ENCODE measurements at places on chromosomes 3 and 15. TPM values are rescaled to one million over a fixed set of nuclear protein-coding genes. Genes with fewer than 3 reads are reported as not detected.

APPL1 gene
- total RNA-seq = 33.0 TPM

CNTN3 gene
- 0.04 TPM for total RNA-seq

SH3BP5 gene
- total RNA-seq = 9.3 TPM

CRYGS gene
- total RNA-seq = 1.2 TPM

DUOX1 gene
- total RNA-seq = 114 TPM

HYKK gene
- 4.3 TPM for total RNA-seq

GRCh38 chr15:41895491-41895890 is 1.6 kb upstream of the SPTBN5 start:
- ATAC-seq = peak; percentile 1

DNA sequence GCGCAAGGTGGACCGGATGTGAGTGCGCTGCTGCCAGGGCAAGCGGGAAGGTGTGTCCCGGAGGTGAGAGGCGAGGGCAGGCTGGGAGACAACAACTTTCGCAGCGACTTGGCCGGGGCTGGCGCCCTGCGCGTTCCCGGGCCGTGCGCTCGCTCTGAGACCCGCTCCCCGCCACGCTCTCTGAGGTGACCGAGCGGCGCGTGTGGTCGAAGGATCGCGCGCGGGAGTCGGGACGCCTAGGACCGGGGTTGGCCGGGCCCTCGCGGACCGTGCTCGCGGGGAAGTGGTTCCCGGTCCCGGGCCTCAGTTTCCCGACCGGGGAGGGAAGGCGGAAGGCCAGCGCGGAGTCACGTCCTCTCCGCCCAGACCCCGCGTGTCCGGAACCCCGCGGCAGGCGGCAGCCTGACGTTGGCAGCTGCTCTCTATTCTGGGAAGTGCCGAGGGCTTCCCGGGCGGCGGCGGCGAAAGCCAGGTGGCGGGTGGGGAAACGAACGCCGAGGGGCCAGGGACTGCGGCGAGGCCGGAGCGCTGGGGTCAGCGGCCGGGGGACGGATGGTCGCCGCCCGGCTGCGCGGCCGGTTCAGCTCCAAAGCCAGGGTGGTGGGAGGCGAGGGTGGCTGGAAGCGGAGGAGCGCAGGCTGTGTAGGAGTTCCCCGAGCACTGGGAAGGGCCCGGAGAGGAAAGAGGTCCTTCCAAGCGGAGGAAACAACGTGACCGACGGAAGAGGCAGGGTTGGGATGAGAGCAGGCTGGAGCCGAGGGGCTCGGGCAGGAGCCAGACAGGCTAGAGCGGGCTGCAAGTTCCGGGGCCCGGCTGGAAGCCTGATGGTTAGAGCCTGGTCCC is 1.0 kb upstream of the IGF2BP2 start:
- peak; percentile 60 for ATAC-seq

- peak; percentile 49 for ATAC-seq
These were observed 522.6 kb upstream of the SEMA6D start for GRCh38 chr15:47194718-47195117.

DNA sequence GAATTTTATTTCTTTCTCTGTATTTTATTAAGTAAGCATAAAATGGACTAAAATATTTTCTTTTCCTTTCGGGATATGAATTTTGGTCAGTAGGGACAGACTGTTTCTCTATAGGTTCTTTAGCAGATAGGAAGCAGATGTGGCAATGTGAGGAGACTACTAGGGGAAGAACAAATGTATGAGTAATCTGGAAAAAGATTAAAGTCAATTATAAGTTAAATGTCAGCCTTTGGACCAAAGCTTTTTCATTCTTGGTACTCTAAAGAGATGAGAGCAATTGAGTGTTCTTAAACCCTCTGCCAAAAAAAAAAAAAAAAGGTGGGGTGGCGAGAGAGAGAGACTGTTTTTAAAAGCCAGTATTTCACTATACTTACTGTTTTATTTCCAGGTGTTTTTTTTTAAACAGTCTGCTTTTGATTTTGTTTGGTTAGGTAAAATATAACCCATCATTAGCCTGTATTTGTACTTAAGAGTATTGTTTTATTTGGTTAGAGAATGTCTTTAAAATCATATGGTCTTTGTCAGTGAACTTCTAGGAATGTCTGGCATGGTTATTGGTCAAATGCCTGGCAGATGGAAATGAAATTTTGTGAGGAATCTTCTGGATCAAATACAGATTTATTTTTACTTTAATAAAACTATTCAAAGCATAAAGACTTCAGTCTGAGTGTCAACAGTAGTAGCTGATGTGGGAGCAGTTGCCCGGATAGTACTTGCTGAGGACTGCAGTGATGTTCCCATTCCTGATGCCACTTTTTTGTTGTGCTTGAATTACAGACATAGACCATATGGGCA is 63.8 kb downstream of the LRRC49 start:
- ATAC-seq = no peak

DNA sequence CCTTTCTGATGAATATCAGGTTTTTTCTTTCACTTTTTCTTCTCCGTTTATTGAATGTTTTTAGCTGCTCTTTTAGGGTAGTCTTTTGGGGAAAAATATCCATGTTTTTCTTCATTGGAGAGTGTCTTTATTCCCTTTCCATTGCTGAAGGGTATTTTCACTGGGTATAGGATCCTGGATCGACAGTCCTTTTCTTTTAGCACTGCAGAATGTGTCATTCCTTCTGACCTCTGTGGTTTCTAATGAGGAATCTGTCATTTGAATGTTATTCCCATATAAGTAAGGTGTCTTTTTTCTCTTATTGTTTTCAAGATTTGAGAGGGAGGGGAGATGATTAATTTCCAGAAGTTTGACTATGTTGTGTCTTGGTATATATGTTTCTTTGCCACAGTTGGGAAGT is 96.8 kb downstream of the BBX start:
- no peak for ATAC-seq

- peak; percentile 3 for ATAC-seq
These were observed 57.0 kb downstream of the IQSEC1 start for GRCh38 chr3:13016083-13016720.

- no peak for ATAC-seq
These were observed 25.4 kb downstream of the SYNM start for GRCh38 chr15:99130314-99130713.

GRCh38 chr3:25783661-25784512 is 644 bp upstream of the NGLY1 start:
- peak; percentile 50 for ATAC-seq

- no peak for ATAC-seq
These were observed 86.6 kb downstream of the NR2F2 start for GRCh38 chr15:96416934-96417759.

GRCh38 chr3:124963755-124964154 is 29.2 kb upstream of the MUC13 start:
- ATAC-seq = no peak
